ENCODE measurements at places on chromosomes 5 and 9. TPM values are rescaled to one million over a fixed set of nuclear protein-coding genes. Genes with fewer than 3 reads are reported as not detected.

DNA sequence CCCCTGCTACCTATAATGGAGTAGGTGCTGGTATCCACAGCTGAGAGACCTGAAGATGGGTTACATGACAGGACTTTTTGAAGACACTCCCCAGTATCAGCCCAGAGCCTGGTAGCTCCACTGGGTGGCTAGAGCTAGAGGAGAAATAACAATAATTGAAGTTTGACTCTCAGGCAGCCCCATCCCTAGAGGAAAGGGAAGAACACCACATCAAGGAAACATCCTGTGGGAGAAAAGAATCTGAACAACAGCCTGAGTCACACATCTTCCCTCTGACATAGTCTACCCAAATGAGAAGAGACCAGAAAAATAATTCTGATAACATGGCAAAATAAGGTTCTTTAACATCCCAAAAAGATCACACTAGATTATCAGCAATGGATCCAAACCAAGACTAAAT lies 432.1 kb downstream of the CDH18 start:
- DNase-seq = no peak

GRCh38 chr9:127049044-127049443 lies 73.4 kb downstream of the ANGPTL2 start:
- DNase-seq = no peak

GRCh38 chr5:2895876-2896275 lies 144.4 kb upstream of the IRX2 start:
- no peak for DNase-seq

- no peak for DNase-seq
These were observed 116.9 kb downstream of the PIP5K1B start for GRCh38 chr9:68821911-68822310.

INSL6 gene
- total RNA-seq = not detected

TAF9 gene
- total RNA-seq = 21.7 TPM
